NCI-H1436 treated with DMSO at 0.1 percent for 48 hours (cell line): ENCODE measurements at places on chromosomes 13 and 19.

GRCh38 chr13:75334634-75335447 lies 147.1 kb downstream of the TBC1D4 start:
- no peak for DNase-seq

GRCh38 chr19:8212212-8212611 lies 3.0 kb downstream of the CERS4 start:
- no peak for DNase-seq

DNA sequence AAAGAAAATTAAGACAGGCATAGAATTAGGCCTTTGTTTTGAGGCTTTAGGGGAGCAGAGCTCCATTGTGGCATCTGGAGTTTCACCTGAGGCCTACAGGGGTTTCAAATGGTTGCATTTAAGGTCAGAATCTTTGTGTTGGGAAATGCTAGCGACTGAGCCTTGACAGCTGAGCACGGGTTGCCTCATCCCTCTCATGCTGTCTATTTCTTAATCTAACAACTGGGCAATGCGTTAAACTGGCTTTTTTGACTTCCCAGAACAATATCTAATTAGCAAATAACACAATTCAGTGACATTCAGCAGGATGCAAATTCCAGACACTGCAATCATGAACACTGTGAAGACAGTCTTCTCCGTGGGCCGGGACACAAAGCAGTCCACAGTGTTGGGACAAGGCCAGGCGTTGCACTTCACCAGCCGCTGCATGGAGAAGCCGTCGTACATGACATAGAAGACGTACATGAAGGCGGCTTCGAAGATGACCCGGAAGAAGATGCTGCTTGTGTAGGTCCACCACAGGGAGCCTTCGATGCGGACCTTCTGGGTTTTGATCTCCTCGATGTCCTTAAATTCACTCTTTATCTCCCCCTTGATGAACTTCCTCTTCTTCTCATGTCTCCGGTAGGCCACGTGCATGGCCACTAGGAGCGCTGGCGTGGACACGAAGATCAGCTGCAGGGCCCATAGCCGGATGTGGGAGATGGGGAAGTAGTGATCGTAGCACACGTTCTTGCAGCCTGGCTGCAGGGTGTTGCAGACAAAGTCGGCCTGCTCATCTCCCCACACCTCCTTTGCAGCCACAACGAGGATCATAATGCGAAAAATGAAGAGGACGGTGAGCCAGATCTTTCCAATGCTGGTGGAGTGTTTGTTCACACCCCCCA lies 3.8 kb downstream of the GJB2 start:
- DNase-seq = no peak

DNA sequence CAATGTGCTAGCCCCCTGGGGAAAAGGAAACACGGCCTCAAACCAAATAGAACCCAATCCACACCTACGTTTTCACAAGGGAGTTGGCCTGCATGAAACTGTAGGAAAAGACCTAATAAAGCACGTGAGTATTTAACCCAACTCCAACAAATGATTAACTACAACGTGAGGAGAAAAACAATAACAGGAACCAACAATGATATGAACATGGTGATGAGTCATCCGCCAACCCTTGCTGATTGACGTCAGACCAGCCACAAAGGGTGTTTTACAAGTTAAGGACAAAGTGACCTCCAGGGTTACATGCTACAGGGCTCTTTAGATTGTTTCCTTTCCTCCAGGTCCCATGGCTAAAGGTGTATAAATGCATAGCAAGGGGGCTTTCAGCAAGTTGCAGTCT lies 460.5 kb downstream of the COG6 start:
- no peak for DNase-seq

DNA sequence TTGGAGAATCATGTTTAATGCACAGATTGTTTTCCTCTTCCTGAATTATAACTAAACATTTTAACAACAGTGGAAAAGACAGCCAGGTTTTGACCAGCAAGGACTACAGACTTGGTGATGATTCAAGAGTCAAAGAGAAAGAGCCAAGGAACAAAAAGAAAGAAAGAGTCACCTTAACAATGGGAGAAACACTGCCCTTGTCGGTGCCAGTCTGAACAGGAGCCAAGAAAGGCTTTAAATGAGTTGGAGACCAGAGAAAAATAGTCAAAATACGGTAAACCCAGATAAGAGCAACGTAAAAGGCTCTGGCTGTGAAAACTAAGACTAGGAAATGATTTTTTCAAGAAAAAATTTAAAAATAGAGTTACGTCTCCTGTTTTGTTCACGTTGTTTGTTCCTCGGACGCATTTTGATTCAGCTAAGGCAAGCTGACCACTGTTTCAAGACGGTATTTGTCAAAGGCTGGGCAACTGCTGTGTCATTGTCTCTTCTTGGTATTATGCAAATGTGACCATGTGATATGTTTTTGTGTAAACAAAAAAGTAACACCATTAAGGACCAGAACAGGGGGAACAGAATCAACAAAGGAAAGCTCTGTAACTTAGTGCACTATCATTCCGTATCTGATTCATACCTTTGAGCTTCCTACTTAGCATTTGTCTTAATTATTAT lies 634.5 kb downstream of the LIG4 start:
- DNase-seq = no peak

DNA sequence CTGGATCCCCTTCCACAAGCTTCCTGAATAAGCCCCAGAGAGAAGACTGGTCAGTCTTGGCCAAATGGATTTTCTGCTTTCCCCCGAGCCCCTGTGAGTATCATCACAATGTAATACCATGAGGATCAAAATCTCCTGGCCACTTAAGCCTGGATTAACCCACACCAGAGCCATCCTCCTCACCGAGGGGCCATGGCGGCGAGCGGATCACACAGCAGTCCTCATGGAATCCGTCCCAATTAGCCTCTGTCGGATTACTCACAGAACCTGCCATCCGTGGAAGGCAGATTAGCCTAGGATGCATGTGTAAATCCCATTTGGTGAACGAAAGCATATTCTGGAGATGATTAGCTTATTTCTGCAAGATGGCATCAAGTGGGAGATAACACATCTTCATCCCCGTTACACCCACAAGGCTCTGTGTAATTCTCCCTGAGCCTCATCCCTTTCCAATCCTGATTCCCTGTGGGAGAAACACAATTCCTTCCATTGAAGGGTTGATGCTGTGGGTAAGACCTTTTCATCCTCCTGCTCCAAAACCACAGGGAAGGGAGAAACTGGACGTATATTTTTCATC lies 42.5 kb downstream of the GNG7 start:
- DNase-seq = no peak

DNA sequence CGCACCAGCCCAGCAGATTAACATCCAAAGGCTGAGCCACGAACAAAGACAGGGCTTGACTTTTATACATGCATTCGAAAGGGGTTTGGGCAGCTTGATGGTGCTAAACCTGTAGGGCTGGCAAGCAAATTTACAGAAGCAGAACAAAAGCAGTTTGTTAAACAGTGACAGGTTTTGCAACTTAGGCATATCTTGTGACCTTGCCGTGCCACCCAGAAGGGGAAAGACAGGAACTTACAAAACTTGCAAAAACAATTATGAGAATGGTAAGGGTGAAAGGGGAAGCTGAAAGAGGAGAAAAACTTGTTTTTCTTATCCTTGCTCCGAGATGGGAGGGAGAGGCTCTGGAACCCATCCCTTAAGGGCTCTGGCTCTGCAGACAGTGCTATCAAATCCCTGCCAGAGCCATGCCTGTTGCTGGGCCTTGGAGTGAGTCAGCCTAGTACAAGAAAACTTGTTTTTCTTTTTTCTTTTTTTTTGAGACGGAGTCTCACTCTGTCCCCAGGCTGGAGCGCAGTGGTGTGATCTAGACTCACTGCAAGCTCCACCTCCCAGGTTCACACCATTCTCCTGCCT lies 1325.2 kb upstream of the PRR20A start:
- DNase-seq = no peak

DNA sequence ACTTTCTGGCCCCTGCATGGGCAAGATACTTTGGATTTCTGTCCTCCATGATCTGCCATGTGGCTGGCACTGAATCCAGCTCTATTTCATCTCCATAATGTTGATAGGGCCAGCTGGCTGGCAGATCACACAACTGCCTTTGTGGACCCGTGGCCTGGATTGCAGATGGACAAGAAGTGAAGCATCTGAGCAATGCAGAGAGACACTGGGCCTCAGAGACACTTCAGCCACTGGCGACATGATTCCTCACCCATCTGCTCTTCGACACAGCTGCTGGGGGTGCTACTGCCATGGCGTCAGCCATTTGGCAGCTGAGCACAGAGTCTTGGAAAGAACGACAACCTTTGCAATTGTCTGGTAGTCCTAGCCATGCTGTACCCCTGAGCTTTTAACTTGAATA lies 79.5 kb upstream of the MYO16 start:
- no peak for DNase-seq

- DNase-seq = no peak
These were observed 11.6 kb downstream of the C2CD4C start for GRCh38 chr19:397321-397720.

DNA sequence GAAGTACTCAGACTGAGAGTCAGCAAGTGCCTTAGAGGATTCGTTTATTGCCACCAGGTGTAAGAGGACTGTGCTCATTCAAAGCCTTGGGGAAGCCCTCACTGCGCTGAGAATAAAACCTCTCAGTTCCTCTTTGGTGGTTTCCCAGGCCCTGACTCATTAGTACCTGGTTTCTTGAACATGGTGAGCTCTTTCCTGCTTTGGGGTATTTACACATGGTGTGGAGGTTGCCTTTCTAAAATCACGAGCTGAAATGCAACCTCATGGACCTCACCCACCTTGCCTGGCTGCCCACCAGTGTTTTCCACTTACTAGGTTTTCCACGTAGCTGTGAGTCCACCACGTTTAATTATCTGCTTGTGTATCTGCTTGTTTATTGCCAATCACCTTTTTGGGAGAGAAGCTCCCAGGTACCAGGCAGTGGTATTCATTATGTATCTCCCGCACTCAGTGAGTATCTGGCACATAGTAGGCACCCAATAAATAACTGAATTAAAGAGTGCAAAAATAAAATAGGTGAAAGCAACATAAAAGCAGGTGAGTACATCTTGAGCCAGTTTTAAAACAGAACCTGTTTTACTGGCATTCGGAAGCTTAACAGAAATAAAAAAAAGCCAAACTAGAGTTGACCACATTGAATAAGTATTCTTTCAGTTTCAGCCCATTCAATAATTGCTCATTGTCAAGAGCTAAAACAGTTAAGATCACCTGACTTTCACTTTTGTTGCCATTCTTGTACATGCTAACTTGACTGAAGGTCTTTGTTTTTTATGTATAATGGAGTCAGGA lies 533.0 kb downstream of the MYO16 start:
- DNase-seq = no peak

DNA sequence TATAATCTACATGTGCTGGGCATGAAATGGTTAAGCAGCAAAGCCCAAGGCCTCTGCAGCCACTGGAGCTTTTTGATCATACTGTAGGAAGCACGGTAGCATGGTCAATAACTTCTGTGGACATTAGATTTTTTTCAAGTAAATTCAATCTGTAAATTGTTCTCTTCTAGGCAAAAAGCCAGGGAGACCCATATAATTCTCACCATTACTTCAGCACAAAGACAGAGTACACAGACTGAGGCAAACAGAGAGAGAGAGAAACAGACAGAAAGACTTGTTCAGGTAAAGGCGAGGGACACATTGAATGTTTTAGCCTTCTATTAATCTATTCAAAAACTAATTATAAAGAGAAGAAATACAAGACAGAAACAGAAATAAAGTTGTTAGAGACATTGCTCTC lies 349.4 kb downstream of the RFC3 start:
- DNase-seq = no peak

GRCh38 chr13:98917116-98917515 lies 60.7 kb downstream of the DOCK9 start:
- DNase-seq = no peak

DNA sequence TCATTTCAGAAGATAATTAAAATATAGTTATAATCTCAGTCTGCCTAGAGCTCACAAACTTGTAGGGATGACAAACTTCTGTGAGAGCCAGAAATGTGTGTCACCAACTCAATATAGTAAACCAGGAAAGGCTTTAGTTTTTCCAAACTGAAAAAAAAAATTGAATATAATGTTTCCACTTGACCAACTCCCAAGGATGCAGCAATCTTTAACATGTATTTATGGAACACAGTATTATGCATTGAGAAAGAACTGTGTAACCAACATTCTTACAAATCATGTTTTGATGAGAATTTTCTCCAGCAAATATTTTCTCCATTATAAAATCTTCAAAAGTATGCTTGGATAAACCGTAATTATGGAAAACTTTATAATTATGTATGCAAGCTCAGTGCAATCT lies 50.1 kb upstream of the KLF12 start:
- DNase-seq = no peak

GRCh38 chr13:46071590-46072249 lies 19.2 kb upstream of the ZC3H13 start:
- no peak for DNase-seq

DNA sequence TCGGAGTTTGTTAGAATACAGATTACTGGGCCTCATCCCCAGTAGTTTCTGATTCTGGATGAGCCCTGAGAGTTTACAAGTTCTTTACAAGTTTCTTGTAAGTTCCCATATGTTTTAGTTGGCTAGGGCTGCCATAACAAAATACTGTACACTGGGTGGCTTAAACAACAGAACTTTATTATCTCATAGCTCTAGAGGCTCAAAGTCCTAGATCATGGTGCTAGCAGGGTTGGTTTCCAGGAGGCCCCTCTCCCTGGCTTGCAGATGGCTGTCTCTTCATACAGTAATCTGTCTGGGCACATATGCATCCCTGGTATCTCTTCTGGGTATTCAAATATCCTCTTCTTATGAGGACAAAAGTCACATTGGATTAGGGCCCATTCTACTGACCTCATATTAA lies 167.2 kb downstream of the KLF5 start:
- no peak for DNase-seq

GRCh38 chr19:43634506-43634871 lies 5.2 kb downstream of the CADM4 start:
- DNase-seq = no peak

GRCh38 chr19:58305932-58306323 lies 751 bp downstream of the ERVK3-1 start:
- DNase-seq = no peak

- no peak for DNase-seq
These were observed 106.5 kb downstream of the ATP11A start for GRCh38 chr13:112796190-112796915.

DNA sequence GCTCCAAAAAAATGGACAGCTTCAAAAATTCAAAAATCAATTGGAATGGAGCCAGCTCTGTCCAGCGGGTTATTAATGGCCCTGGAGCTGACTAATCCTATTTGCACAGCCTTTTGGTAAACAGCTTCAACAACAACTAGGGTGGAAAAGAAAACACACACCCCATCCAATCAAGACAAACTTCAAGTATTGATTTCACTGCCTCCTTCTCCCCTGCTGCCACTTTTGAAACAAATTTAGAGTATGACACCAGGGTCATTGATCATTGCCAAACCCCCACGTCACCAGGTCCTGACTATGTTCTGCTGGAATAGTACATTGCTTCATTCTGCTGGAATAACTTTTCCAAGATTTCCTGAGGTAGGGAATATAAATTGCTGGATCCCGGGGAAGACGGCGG lies 56.8 kb upstream of the GTF3A start:
- DNase-seq = no peak

- no peak for DNase-seq
These were observed 3.0 kb downstream of the SLC15A1 start for GRCh38 chr13:98749501-98749900.

GRCh38 chr13:70932511-70932910 lies 824.3 kb upstream of the KLHL1 start:
- no peak for DNase-seq
